ENCODE measurements at places on chromosomes 1 and 21. TPM values are rescaled to one million over a fixed set of nuclear protein-coding genes. Genes with fewer than 3 reads are reported as not detected.

DNA sequence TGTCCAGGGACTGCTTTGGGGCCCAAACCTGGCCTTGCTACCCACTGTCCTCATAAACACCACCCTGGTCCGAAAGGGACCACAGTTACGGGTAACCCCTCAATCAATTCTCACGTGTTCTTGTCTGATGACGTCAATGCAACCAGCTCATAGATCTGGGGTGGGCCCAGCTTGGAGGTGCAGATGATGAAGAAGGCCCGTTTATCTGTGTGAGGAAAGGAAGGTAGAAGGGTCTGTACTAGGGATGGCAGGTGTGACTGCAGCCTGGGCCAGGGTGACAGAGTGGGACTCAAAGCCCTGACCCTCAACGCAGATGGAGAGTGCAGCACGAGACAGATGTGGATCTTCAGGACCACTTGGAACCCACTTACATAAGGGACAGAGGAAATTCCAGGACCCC is 22.1 kb downstream of the LRRC71 start:
- DNase-seq: no peak

MATN1 gene
- 0.36 TPM for total RNA-seq

USH2A gene
- total RNA-seq: 0.24 TPM

- DNase-seq: peak; percentile 81
Measured at GRCh38 chr1:241531195-241532161, 700 bp upstream of the KMO start.

GRCh38 chr1:43980255-43981134 is 1.5 kb downstream of the B4GALT2 start:
- no peak for DNase-seq

GRCh38 chr1:81887421-81888144 is 86.8 kb downstream of the ADGRL2 start:
- DNase-seq: no peak

GRCh38 chr21:39666026-39666425 is 53.3 kb downstream of the B3GALT5 start:
- no peak for DNase-seq

PRDX6 gene
- total RNA-seq: 383 TPM

FCRL4 gene
- not detected for total RNA-seq

- DNase-seq: no peak
Measured at GRCh38 chr21:46064870-46065214, 33.1 kb upstream of the COL6A2 start.

- DNase-seq: peak; percentile 96
Measured at GRCh38 chr1:179709841-179710329, 33.2 kb upstream of the FAM163A start.

RNU1-4 gene
- total RNA-seq: under 0.01 TPM

CFAP74 gene
- total RNA-seq: 0.63 TPM

C1orf141 gene
- total RNA-seq: not detected

GRCh38 chr1:5936621-5937372 is 55.4 kb downstream of the NPHP4 start:
- DNase-seq: no peak

DNA sequence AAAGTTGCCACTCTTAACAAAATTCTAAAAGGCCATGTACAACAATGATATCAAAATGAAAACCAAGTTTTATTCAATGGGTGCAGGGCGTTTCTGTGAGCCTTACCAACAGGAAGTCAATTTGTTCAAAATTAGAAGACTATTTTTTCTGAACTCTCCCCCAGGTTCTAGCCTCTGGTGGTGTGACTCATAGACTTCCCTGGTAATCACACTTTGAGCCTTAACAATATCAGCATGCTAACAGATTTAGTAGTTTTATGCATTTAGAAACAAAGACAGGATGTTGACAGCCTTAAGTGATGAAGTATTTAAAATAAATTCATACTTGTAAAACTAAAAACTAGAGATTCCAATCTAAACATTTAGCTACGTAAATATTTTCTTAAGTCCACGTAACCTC is 88.4 kb downstream of the LRRC8C start:
- no peak for DNase-seq

- DNase-seq: no peak
Measured at GRCh38 chr21:45367402-45368351, 37.3 kb upstream of the COL18A1 start.

DNA sequence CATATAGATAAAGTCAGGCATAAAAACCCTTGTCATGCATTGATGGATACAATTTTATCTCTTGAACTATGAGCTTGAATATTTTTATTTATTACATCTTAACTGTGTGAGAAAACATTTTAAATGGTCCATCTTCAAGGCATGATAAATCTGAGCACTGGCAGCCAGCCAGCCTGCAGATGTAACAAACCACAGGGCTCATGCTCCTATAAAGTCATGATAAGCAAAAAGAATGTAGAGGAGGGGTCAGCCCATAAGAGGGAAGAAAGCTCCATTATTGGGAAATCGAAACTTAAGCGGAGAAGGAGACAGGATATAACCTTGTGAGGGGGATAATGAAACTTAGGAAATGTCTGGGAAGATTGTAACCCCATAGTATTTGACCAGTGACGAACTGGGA is 839.0 kb downstream of the LRRIQ3 start:
- DNase-seq: no peak

TMPRSS3 gene
- 0.25 TPM for total RNA-seq

DNA sequence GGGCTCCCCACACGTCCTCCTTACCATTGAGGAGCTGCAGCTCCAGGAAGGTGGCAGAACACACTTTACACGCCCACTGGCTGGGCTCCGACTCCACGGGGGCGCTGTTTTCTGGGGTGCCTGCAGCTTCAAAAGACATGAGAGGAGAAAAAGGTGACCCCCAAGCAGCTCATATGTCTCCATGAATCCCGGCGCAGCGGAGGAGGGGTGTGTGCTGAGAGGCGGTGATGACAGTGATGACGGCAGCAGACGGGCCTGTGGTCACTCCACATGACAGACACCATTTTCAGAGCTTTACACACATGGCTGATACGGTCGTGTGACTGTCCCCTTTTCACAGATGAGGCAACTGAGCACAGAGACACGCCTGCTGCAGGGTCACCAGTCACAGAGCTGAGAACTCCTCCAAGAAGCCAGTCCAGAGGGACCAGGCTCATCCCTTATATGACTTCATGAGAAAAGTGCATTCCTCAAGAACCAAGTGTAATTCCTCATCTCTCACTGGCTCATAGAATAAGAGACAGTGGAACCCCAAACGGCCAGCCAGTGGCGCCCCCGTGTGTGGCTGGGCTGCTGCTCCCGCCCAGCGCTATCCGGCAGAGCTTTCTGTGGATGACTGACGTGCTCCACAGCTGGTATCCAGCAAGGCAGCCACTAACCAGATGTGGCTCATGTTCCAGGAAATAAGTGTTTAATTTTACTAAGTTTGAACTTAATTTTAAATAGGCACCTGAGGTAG is 31.9 kb downstream of the PRDM15 start:
- DNase-seq: peak; percentile 10

RNU1-3 gene
- under 0.01 TPM for total RNA-seq

PDE9A gene
- 9.3 TPM for total RNA-seq

HUNK gene
- 6.7 TPM for total RNA-seq

APOBEC4 gene
- total RNA-seq: not detected

DNA sequence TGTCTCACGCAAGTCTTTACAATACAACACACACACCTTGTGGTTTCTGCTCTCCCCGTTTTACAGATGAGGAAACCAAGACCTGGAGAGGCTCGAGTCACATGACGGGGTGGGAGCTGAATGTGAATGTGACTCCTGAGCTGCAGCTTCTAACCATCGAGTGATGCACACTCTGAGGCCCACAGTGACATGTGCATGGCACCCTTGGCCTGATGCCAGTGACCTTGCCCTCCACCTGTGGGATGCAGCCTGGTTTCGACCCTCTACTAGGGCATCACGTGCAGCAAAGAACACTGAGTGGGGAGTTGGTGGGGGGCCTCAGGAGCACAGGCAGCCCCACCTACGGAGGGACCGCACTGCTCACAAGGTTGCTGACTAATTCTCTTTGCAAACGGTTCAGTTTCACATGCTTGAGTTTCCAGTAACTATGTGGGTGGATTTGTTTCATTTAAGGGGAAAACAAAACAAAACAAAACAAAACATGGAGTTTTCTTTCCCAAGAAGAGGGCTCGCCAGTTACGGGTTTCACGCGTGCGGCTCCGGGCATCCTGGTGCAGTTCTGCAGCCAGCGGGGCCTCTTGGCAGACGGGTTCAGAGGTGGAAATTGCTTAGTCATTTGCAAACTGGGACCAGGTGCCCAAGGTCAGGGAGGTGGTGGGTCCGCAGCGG is 22.9 kb downstream of the SPSB1 start:
- DNase-seq: peak; percentile 18

LYPLAL1 gene
- 32.4 TPM for total RNA-seq

CFHR1 gene
- total RNA-seq: 0.25 TPM

DNA sequence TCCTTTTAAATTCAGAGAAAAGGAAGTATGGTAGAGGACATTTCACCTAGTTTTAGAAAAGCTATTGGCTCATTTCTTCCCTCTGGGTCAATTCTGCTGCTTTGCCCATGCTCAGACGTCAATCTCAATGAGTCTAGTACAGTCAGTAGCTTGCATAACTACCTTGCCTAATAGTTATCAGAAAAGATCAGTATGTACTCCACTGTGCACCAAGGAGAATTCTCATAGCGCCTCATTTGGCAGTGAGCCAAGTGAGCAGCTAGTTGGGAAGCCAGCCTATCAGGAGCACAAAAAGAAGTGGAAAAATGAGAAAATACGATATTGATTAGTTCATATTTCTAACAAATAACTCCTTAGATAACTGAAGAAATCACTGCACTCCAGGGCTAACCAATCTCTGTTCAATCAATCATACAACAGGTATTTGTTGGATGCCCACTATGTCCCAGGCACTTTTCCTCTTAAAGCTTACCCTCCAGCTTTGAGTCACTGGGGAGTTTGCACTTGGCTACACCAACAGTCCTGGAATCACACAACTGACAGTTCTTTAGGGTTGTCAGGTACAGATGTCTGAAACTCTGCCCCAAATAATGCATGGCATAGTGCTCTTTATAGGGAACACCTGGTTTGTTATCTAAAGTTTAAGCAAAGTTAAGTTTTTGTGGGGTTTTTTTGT is 50.2 kb downstream of the PRDX6 start:
- DNase-seq: peak; percentile 81

DNA sequence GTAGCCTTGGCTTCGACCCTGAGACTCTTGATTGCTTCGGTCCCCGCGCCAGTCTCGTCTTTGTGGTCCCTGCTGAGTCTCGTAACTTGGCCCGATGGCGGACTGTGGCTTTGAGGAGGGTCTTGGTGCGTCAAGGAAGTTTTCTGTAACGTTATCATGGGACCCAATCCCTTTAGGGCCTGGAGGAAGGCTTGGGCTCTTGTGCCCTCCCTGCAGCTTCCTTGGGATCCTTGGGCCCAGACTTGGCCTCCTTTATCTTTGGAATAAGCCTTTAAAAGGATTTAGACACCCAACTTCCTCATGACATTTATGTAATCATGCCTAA is 371 bp downstream of the ZMPSTE24 start:
- DNase-seq: peak; percentile 39

DNA sequence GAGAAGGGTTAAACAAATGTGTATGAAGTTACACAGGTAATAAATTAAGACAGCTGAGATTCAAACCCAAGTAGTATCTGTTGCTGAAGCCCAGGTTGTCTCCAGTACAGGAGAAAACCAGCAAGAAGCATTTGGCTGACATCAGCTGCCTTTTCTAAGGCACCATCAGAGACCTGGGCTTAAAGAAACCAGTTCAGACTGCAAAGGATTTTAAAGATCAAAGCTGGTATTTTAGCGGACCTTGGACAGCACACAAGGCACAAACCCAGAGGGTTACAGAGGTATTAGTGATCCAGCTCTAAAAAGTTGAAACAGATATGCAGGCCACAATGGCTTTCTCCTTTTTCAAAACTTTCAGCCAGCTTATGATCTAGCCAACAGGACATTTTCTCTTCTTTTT is 23.4 kb downstream of the BEND5 start:
- peak; percentile 6 for DNase-seq

GRCh38 chr1:75521658-75522057 is 89.3 kb downstream of the SLC44A5 start:
- no peak for DNase-seq

DNA sequence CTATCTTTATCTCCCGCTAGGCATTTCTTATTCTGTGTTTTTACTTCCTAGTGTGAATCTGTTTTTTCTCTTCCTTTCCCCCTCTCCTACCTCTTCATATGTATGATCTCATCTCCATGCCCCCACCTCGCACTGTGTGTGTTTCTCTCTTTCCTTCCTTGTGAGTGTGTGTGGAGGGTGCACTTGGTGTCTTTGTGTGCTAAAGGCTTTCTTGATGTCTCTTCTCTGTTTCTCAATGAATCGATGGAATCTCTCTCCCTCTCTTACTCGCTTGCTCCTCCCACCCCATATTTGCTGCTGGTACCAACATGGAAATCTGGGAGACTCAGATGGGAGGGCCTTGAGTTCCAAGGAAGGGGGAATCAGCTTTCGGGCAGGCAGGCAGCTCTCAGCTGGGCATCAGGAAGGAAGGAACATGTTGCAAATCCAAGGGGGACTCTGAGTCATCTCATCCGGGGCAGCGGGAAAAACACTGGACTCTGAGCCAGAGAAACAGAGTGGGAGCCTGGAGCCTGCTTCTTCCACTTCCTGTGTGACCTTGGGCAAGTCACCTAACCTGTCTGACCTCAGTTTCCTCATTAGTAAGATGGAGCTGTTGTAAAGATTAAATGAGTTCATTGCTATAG is 147.5 kb downstream of the PTPRU start:
- no peak for DNase-seq

GRCh38 chr1:172928412-172928811 is 122.3 kb downstream of the TNFSF18 start:
- DNase-seq: no peak

- peak; percentile 60 for DNase-seq
Measured at GRCh38 chr1:168628807-168629206, 52.4 kb downstream of the XCL1 start.

- DNase-seq: no peak
Measured at GRCh38 chr1:205422993-205423642, 1.3 kb upstream of the LEMD1 start.

DNA sequence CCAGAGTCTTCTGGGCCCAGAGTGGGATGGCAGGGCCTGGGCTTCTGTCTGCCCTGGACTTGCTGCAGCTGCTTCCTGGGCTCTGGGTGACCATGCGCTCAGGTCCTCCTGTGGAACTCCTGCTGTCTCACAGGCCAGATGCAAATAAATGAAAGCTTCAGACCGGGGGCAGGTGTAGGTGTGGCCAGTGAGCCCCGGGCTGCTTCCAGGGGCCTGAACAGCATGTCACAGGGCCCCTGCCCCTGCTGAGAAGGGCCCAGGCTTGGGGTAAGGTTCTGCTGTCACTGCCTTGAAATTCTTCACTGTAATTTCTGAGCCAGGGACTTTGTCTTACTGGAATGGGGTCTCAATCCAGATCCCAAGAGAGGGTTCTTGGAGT is 2.5 kb upstream of the PKNOX1 start:
- no peak for DNase-seq

DNA sequence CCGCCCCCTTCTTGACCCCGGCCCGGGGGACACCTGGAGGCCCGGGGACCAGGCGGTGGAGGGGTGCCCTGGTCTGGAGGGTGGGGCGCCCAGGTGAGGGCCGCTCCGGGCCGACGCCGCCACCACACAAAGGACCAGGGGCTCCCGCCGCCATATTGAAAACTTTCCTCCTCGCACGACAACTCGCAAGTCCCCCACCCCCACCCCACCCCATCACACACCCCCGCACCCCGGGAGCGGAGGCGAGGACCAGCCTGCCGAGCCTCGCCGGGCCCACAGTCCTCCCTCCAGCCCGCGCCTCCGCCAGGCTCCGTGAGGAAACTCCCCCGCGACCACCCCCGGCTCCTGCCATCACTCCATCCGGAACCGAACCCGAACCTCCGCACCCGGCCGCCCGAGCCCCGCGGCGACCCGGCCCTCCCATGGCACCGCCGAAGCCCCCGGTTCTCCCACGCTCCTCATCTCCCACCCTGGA is 733 bp downstream of the KDM5B start:
- peak; percentile 33 for DNase-seq

Measured in cardiac muscle cell (in vitro differentiated cells and primary cell).